ENCODE measurements at places on chromosomes 5 and 9.

- peak; percentile 10 for DNase-seq
Observed at GRCh38 chr9:130535818-130536521, 43.4 kb upstream of the FUBP3 start.

DNA sequence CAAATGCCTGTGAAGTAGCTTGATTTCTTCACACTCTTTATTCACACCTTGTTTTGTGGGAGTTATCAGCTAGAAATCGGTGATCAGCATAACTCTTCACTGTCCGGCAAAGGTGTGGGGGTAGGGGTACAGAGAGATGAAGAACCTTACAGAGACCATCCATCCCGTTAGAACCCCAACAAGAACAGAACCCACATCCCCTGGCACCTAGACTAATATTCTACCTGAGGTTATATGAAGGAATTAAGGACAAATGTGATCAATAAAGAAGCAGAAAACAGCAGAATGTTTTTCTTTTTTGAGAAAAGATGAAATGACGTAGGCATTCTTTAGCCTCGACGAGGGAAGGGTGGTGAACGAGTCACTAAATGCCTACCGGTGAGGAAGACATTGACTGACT lies 44.7 kb downstream of the FANCC start:
- DNase-seq, result no peak

DNA sequence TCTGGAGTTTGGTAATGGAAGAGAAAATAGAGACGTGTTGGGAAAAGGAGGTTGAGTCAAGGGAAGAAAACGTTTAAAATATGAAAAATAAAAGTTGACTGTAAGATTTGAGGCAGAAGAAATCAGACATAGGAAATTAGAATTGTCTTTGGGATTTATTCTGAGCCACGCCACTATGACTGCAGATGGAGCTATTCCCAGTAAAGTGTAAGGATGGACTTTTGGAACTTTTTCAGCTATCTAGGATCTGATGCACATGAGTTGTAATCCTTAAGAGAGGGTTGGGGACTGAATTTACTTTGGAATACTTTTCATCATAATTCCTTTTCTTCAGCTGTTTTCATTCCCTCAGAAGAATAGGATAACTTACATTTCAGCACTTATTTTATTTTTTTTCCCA lies 336.7 kb downstream of the FAM170A start:
- DNase-seq, result no peak

DNA sequence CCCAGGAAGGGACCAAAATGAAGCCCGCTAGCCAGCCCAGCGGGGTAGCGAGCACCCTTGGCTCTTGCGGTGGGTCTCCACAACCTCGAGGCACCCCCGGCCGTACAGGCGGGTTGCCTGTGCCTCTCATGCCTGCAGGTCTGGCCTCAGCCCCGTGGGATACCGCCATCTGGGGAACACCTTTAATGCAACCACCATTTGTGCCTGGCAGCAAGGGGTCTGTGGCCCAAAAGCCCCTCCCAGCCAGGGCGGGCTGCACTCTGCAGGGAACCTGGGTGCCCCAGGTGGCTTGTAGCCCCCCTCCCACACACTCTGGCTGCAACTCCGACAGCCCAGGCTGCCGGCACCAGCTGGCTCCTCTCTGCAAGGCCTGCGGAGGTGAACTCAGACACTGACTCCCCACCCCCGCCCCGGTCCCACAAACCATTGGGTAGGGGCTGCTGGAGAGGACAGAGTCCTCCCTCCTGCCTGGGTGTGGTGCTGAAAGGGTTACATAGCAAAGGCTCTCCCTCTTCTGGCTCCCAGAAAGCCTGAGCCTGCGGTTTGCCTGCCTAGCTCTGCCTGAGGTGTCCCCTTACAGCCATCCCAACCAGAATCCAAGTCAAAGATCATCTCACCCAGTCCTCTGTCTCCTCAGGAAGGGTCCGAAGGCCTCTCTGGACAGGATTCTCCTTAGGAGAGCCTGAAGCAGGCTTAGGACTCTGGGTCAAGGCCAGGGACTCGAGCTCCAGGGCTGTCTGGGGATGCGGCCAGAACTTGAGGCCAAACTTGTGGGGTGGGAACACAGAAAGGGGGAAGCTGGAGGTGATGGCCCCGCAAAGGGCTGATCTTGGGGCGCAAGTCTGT lies 109.4 kb downstream of the PSD2 start:
- DNase-seq, result no peak

DNA sequence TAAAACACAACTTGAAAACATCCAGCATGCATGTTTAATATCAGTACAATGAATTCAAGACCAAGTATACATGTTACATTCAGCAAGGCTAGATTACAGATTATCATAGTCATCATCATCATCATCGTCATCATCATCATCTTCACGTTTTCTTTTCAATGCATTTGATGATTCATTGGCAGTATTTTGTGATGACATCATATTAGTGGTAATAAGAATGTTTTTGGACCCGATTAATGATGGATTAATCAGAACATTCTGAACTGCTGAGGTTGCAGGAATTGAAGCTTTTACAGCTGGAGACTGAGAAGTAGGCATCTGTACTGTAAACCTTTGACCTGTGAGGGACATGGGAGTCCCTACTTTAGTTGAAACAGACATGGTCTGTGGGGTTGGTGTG lies 4.5 kb downstream of the AK6 start:
- DNase-seq, result no peak

DNA sequence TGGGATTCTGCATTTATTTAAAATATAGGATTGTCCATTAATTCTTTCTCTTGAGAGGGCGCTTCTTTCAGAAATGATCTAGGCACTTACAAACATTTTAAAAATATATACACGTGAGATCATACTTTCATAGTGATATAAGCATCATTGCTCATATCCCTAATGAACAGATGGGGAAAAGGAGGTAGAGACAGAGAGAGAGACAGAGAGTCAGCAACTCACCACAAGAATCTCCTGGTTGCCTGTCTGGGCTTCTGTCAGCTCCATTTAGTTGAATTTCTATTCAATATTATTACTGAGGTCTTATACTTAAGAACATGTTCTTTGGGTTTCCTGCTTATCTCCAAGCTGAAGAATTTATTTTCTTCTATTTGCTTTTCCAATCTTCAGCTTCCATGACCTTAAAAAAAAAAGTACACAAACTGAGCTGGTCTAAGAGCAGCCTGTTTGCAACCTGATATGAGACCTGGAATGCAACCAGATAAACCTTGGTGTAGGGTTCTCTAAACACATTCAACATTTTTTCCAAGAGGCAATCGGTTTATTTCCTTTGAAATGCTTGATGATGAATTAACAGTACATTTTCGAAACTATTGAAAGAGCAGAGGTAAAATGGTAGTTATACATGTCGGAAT lies 51.6 kb upstream of the LIFR start:
- no peak for DNase-seq

DNA sequence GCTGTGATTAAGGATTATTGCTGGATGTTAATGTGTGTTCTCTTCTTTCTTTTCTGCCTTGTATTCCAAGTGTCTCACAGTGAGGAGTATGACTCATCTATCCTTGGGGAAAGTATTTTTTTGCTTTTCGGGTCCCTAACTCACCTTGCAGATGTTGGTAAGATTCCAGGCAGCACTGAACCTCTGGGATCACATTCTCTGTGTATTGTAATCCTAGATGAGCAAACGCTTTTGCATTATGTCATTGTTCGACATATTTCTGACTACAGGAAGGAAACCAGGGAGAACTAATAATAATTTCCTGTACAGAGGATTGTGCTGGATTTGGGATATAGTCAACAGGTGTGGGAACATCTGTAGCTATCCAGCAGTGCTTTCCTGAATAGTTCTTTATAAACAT lies 246.1 kb upstream of the TUT7 start:
- DNase-seq, result no peak

DNA sequence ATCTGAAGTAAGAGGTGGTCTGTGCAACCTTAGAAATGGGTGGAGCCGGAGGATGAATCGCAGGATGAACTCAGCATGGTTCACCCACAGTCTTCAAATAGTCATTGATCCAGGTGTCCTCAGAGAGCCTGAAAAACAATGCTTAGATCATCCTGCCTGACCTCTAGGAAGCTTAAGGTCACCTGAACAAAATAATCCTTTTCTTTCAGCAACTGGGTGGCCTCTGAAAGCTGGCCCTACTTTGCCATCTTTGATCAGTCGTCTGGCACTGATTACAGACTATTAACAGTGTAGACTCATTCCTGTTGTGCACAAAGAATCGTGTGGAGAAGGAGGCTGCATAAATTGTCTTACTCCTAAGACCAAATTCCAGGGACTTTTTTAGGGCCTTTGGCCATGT lies 50.7 kb downstream of the PIP5K1B start:
- DNase-seq, result no peak

- DNase-seq, result no peak
Observed at GRCh38 chr5:160692271-160692670, 159.7 kb downstream of the ATP10B start.

- peak; percentile 76 for DNase-seq
Observed at GRCh38 chr9:133558191-133559126, 24.0 kb downstream of the ADAMTSL2 start.

Data from HFFc6 (cell line).